ENCODE measurements at places on chromosomes 5 and 9.

- DNase-seq = no peak
These were observed 181.7 kb downstream of the KCTD16 start for GRCh38 chr5:144352330-144352729.

DNA sequence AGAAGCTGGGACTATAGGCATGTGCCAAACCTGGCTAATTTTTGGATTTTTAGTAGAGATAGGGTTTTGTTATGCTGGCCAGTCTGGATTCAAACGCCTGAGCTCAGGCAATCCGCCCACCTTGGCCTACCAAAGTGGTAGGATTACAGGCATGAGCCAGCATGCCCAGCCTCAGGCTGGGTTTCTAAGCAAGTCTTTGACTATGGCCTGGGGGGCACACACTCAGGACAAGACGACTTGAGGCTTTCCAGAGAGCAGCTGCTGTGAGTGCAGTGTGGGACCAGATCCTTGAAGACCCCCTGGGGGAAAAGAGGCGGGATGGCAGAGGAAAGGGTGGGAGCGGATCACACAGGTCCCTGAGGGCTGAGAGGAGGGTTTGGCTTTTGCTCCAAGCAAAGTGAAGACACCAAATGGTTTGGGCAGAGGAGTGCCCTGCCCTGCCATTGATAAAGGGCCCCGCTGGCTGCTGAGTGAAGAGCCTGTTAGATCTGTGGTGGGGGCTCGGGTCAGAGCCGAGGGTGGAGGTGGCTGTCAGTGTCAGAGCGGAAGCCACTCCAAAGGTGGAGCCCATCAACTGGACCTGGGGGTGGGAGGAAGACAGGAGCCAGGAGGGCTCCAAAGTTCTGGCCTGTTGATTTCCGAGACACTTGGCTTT lies 46.8 kb upstream of the FUBP3 start:
- DNase-seq = no peak

GRCh38 chr9:87594194-87594593 lies 96.5 kb downstream of the DAPK1 start:
- DNase-seq = no peak

GRCh38 chr9:76608575-76609273 lies 149.7 kb downstream of the GCNT1 start:
- DNase-seq = no peak

DNA sequence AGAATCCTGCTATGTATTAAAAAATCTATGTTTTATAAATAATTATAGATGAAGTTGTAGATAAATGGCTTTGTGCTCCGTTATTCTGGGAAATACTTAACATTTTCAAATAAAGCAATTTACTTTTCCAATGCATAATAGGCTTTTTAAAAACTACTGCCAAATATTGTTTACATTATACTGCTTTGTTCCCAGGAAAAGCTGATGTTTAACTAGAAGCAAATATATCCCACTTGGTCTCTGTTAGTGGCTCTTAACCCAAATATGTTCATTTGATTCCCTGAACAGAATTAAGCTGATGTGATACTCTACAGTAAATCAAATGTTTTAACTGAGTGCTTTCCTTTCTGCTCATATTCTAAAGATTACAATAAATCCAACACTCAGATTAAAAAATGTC lies 326.3 kb downstream of the SLCO4C1 start:
- no peak for DNase-seq

DNA sequence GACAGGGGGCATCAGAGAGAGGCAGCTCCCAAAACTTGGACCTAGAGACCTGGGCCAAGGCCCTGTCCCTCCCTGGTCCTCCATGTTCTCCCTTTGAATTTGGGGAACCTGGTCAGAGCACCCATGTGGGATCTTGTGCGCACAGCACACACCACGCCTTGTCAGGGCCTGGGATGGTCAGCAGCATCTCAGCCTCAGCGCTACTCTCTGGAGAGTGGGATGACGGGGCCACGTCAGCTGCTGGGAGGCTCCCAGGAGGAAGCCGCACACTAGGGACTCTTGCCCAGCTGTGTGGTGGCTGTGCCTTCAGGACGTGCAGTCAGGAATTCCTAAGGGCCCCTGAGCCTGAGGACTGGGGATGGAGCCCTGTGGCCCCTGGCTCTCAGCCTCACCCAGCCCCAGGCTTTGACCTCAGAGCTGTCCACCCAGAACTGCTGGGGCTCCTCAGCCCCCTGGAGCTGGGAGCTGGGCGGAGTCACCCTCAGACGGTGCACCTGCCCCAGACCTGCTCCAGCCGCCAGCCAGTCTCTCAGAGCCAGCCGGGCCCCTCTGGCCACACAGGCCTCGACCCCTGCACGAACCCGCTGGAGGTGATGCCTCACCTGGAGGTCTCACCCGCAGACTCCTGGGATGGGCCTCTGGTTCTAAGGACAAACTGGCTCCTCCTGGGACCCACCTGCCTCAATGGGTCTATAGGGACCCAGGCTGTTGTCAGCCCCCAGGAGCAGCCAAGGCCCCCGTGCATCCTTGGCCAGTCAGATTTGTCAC lies 38.3 kb upstream of the EGFL7 start:
- no peak for DNase-seq

- no peak for DNase-seq
These were observed 46.3 kb downstream of the BICD2 start for GRCh38 chr9:92718086-92719001.
